ENCODE measurements at places on chromosomes 1 and 21. TPM values are rescaled to one million over a fixed set of nuclear protein-coding genes. Genes with fewer than 3 reads are reported as not detected.

GRCh38 chr1:36223381-36223995, 755 bp upstream of the THRAP3 start:
- DNase-seq, result no peak

DNA sequence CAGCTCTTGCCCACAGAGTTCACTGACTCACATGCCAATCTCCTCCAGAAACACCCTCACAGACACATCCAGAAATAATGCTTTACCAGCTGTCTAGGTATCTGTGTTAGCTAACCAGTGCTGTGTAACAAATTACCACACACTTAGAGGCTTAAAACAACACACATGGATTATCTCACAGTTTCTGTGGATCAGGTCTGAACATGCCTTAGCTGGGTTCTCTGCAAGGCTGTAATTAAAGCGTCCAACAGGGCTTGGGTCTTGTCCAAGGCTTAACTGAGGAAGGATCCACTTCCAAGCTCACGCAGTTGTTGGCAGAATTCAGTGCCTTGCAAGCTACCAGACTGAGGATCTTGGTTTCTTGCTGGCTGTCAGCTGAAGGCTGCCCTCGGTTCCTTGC, 92.5 kb upstream of the RGS4 start:
- no peak for DNase-seq

- no peak for DNase-seq
Observed at GRCh38 chr1:206979379-206980043, 9.3 kb upstream of the FCAMR start.

DNA sequence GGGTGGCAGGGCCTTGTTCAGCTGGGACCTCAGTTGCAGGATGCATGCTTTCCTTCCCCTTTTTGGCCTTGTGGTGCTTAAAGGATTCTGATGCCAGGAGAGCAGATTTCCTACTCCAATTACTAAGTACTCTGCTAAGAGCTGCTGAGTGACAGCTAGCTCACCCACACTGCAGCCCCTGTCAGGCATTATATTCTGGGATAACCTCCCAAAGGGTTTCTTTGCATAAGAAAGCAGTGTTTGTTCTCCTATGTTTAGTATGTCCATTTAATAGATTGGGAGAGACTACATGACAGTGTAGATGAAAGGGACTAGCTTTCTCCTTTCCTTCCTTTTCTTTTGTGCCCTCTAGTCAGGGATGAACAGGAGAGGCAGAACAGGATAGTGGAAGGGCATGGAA, 100.7 kb downstream of the FAM78B start:
- DNase-seq, result no peak

DNA sequence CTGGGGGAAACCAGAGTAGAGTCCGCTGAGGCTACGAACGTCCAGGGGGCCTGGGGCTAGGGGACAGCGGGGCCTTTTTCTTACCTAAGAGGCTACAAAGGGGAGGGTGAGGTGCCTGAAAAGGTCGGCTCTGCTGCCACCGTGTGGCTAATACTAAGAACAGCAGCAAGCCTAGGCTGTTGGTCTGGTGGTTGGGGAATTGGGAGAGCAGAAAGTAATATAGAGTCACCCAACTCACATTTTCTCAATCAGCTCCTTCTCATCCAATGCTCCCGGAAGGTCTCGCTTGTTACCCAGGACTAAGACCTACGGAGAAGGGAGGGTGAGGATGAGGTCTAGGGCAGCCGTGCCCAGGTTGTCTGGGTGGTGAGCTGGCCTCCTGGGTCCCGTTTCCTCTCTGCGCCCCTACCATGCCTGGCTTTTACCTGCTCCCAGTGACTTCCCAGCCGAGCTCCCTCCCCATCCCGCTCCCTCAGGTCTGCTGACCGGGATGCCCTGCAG, 9.3 kb downstream of the ARL8A start:
- DNase-seq, result peak; percentile 58

- no peak for DNase-seq
Observed at GRCh38 chr21:14265023-14265422, 49.1 kb downstream of the RBM11 start.

DNA sequence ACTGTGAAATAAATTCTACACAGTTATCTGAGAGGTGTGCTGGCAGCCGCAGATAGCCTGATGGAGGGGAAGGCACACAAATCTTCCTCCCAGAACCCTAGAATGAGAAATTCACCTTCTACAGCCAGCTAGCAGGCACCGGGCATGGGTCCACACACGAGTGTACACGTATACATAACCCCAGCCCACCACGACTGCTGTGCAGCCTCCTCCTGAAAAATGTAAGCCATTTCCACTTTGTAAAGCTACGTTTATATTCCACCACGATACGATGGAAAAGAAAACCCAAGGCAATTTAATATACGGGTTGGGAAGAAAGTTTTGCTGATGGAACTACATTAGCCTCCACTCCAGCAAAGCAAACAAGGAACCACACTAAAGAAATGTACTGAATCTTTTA, 1.8 kb downstream of the BTG3 start:
- DNase-seq, result no peak

DNA sequence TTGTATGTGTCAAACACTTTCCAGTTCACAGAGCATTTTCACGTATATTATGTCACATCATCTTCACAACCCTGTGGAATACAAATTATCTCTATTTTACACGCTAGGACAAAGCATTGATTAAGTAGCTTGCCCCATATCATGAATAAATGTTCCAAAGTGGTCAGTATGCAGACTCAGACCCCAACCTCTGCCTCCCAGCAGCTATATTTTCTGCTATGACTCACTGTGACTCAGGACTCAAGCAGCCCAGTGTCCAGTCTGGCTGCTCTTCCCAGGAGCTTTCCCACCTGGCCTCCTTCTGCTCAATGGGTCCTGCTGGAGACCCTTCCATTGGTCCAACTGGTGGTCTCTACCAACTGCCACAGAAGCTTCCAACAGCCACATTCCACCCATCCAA, 56.0 kb upstream of the RAP1A start:
- DNase-seq, result no peak

- no peak for DNase-seq
Observed at GRCh38 chr1:14570514-14570913, 28.0 kb upstream of the KAZN start.

DNA sequence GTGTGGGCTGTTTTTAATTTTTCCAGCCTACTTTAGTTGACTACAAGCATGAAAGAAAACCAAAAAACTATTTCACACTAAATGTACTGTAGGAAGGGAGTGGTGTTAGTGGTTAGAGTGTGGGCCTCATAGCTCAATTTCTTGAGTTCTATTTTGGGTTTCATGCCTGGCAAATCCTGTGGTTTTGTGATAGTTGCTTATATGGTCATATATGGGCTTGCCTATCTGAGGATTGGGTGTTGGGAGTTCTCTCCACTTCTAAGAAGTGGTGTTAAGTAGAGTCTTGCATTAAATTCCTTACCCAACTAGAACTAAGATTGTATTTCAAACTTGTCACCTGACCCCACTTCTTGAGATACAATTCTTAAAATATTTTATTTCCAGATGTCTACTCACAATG, 37.8 kb upstream of the COL11A1 start:
- DNase-seq, result no peak

GRCh38 chr1:68363339-68363738, 86.4 kb downstream of the RPE65 start:
- no peak for DNase-seq

DNA sequence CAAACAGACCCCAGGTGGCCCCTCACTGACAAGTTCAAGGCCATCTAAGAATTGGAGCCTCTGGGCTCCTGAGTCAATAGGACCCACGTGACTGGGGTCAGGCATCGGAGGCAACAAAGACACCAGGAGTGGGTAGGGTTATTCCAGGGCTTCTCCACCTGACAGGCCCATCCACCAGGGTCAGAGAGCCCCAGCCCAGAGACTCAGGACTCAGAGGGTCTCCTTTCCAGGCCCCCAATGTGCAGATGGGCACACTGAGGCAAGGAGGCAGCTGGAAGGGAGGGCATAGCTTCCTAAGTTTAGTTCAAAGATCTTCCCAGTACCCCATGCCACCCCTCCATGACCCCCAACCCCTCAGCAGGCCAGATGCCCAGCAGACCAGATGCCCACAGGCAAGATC, 388.6 kb downstream of the MATN1 start:
- no peak for DNase-seq

DNA sequence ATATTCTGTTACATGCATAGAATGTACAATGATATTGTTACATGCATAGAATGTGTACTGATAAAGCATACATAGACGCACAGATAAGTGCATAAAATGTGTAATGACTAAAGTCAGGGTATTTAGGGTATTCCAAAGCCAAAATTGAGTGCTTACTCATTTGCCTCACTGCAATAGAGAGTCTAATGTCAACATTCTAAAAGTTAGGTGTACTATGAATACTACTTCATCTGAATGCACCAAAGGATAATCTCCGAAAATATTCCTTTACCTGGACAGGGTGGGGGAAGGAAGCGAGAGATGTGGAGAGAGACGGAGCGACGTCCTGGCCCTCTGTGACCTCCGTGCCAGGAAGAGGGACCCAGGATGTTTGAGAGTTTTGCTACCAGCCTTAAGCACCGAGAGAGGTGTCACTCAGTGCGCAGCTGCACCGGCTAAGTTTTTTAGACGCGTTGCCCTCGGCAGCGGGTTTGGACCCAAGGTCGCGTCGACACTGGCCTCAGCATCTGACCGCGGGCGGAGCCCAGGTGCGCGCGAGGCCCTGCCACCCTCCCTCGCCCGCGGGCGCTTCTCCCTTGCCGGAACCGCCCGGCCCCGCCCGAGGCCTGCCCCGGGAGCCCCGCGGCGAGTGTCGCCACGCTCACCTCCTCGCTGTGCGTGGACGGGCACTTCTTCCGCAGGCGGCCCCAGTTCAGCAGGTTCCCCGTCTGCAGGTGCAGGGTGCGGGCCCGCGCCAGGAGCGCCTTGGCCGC, 660 bp downstream of the GCLM start:
- DNase-seq, result peak; percentile 41

- no peak for DNase-seq
Observed at GRCh38 chr21:29297483-29298347, 1.0 kb upstream of the BACH1 start.

DNA sequence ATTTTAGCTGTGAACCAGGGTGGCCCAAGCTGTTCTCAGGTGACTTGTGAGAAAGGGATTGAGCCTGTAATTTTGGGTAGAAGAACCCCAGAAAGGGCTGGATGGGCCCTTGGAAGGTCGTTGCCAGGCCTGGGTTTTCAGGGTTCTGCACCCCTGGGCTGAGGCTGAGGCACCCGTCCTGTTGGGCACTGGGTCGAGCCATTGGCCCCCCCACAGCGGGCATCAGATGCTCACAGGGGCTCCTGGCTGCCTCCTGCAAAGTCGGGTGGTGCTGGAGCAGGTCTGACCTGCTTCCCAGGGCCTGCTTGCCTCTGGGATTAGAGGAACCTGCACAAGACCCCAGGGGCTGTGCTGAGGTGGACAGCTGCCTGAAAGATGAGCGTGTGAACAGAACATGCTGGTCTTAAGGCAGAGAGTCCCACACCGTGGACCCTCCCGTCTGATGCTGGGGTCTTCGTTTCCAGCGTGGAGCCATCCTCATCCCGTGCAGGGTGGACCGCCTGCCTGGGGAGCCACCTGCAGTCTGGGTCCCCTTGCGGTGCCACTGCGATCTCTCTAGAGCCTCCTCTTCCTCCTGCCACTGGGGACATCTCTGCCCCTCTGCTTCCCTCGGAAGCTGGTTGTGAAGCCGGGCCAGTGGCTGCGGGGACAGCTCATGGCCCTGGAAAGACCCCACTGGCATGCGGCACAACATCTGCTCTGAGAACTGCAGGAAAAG, 1.7 kb upstream of the TRPM2 start:
- no peak for DNase-seq

DNA sequence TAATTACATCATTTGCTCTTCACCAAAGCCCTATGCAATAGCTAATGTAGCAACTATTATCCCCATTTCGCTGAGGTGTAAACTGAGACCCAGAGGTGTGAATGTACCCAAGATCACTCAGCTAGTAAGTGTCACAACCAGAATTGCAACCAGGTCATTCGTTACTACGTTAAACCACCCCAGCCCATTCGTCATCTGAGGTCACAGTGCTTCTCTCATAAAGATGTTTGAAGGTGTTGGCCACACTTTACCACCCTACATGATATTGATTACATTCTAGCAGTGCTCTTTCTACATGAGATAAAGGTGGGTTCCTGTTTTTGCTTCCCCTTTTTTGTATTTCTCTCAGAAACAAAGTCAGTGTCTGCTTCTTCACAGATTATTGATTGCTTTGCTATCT, 195.3 kb downstream of the ZBTB18 start:
- no peak for DNase-seq

DNA sequence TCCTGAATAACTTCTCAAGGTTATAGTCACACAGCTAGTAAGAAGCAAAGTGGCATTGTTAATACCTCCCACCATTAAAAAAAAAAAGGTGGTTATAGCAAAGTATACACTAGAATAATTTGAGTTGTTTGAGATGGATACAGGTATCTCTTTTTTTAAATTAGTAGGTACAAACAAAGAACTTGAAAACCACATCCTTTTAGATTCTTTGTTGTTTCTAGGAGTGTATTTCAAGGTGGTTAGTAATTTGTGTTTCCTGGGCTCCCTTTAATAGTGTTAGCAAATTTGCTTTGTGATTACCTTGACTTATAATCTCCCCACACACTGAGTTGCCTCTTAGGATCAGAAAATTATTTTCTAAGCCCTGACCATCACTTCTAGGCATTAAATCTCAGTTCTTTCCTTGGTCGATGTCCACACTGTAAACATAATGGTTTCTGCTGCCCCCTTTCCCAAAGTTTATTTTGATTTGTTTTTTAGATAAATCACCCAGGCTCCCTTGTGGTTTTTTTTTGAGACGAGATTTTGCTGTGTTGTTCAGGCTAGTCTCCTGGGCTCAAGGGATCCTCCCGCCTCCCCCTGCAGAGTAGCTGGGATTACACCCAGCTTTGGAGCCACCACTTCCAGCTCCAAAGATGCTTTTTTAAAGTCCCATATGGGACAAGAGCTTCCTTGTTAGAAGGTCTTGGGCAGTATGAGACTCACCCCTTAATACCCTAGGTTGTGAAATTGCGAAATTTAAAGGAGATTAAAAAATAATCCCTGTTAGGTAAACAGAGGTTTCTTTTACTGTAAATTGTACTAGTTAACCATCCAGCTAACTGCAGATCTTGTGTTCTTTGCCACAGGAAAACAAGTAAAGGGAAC, 6.2 kb downstream of the AKIRIN1 start:
- DNase-seq, result peak; percentile 63

- DNase-seq, result peak; percentile 94
Observed at GRCh38 chr1:156816561-156817328, at the start of gene SH2D2A. Gene SH2D2A (minus strand): TSS chr1:156816848. CDS start chr1:156816708, 140 bp downstream.

The MAP1LC3C gene
- not detected for total RNA-seq

The CCDC181 gene
- total RNA-seq, result not detected

The LELP1 gene
- total RNA-seq, result not detected

The EDEM3 gene
- total RNA-seq, result 38.5 TPM

The TMEM51 gene
- not detected for total RNA-seq

The TRIM45 gene
- 0.84 TPM for total RNA-seq

The NECTIN4 gene
- total RNA-seq, result not detected

The PRKAA2 gene
- not detected for total RNA-seq

The SNX7 gene
- not detected for total RNA-seq

The SPATA45 gene
- total RNA-seq, result not detected
